ENCODE measurements at places on chromosomes 3 and 15.

DNA sequence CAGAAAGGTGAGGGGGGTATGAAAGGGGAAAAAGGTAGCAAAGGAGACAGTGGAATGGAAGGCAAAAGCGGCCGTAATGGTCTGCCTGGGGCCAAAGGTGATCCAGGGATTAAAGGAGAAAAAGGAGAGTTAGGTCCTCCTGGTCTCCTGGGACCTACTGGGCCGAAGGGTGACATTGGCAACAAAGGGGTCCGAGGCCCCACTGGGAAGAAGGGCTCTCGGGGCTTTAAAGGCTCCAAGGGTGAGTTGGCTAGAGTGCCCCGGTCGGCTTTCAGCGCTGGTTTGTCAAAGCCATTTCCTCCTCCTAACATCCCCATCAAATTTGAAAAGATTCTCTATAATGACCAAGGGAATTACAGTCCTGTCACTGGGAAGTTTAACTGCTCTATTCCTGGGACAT is 6.7 kb downstream of the OTOL1 start:
- no peak for DNase-seq

DNA sequence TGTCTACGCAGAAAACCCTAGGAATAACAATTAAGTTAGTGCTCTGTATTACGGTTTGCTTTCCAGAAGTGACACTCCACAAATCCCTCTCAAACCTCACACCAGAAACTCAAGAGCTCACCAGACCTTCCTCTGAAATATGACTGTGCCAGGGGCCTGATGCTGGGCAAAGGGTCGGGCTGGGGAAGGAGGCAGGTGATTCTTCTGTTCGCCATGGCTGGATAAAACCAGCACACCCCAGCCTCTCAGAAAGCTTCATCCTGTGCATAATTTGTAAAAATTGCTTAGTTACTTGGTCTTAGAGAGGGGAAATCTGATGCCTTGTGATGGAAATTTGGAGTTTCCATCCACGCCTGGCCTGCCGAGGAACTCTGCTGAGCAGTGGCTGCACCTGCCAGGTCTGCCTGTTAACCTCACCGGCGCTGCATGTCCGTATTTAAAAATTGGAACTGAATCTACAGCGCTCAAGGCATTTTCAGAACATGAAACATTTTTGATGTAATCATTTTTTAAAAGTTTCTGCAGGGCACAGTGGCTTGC is 22.7 kb upstream of the ATP1B3 start:
- no peak for DNase-seq

- DNase-seq = no peak
These were observed 7.1 kb downstream of the LRRK1 start for GRCh38 chr15:100926258-100926657.

GRCh38 chr15:94844538-94845389 is 613.4 kb downstream of the MCTP2 start:
- peak; percentile 45 for DNase-seq

- peak; percentile 57 for DNase-seq
These were observed 401 bp downstream of the SEC11A start for GRCh38 chr15:84715441-84716035.

DNA sequence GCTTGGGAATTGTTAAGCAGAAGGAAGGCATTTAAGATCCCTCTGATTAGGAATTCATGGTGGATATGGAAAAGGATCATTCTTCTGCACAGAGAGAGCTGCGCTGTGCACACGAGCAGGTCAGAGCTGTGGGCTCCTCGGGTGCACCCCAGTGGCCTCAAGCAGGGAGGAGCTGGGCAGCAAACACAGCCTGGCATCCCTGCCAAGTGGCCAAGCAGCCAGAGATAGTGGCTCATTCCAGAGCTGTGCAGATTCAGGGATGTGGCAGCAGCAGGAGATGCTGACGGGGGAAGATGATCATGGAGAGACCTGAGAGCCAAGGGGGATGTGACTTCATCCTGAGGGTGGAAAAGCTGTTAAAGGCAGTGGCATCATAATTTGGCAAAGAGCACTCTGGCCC is 55.9 kb downstream of the LRRK1 start:
- DNase-seq = no peak

- DNase-seq = no peak
These were observed 520.4 kb upstream of the ALCAM start for GRCh38 chr3:104846270-104846669.

- no peak for DNase-seq
These were observed 53.5 kb downstream of the CYP19A1 start for GRCh38 chr15:51284871-51285270.
